ENCODE measurements at places on chromosomes 1 and 21. TPM values are rescaled to one million over a fixed set of nuclear protein-coding genes. Genes with fewer than 3 reads are reported as not detected.

GRCh38 chr1:17233675-17234320 is 15.1 kb upstream of the PADI3 start:
- peak; percentile 100 for DNase-seq

- DNase-seq = peak; percentile 58
Measured at GRCh38 chr1:44677201-44677766, 2.8 kb downstream of the ARMH1 start.

- DNase-seq = no peak
Measured at GRCh38 chr1:40386359-40386723, 12.8 kb downstream of the SMAP2 start.

The KRTAP10-11 gene
- not detected for total RNA-seq

GRCh38 chr1:87766737-87767136 is 438.1 kb downstream of the LMO4 start:
- DNase-seq = no peak

GRCh38 chr1:64019818-64020217 is 183.6 kb upstream of the UBE2U start:
- DNase-seq = peak; percentile 83

DNA sequence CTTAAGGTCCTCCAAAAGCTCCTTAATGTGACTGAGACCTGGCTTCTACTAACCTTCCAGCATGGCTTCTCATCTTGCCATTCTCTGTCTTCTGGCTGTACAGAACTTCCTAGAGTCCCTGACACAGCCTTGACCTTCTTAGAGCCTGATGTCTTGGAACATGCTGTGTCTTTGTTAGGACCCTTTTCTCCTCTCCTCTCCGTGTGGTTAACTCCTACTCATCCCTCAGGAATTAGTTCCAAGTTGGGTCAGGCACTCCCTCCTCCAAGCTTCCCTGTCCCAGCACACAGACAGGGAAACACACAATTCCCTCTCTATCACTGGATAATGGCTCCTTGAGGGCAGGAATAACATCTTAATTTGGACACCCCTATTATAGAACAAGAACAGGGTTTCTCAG is 275.4 kb upstream of the USP24 start:
- peak; percentile 71 for DNase-seq

The LRRC53 gene
- not detected for total RNA-seq

DNA sequence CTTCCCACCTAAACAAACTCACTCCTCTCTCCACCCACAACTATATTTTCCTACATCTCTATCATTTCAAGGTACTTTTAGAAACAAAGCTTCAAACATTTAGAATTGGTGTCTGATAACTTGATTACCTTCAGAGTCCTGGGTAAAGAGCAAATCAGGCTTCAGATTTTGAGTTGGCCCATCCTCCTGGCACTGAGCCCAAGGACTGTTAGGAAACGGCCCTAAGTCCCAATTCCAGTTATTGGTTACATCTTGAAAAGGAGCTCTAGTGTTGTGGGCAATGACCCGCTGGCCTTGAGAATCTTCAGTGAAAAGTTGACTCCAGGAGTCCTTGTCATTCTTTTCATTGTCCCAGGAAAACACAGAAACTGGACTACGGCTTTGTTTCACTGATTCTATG is 15.1 kb downstream of the MTFR1L start:
- DNase-seq = no peak

GRCh38 chr1:6695868-6696267 is 5.7 kb downstream of the DNAJC11 start:
- no peak for DNase-seq

DNA sequence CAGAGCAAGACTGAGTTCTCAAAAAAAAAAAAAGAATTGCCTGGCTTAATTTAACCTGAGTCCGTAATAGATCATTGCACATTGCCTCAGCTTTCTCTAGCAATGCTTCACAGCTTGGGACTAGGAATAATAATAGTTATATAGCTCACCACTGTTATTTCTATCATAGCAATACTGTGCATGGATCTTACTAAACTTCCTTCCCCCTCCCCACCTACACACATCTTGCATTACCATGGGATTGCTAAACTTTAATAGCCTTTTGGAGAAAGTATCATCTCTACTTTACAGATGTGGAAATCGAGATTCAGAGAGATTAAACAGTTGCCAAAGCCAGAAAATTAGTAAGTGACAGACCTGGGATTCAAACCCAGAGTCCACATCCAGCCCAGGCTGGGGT is 99.4 kb downstream of the ATP5PO start:
- no peak for DNase-seq

- no peak for DNase-seq
Measured at GRCh38 chr1:199472018-199472417, 555.5 kb upstream of the NR5A2 start.

The CD5L gene
- total RNA-seq = not detected

DNA sequence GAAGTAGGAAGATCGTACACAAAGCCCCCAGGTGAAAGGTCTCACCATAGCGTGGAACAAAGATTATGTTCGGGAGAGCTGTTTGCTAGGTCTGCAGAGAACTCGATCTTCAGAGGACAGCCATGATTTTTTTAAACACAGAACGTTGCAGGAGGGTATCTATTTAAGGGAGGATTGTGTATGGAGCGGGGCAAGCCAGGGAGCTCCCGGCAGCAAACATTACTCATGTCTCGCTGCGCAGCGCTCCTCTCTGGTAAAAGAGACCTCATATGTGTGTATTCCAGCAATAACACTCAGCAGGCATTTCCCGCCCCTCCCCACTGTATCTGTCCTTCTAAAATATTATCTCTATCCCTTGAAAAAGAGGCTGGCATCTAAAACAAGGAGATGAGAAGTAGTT is 2.7 kb downstream of the GLIS1 start:
- DNase-seq = peak; percentile 52

DNA sequence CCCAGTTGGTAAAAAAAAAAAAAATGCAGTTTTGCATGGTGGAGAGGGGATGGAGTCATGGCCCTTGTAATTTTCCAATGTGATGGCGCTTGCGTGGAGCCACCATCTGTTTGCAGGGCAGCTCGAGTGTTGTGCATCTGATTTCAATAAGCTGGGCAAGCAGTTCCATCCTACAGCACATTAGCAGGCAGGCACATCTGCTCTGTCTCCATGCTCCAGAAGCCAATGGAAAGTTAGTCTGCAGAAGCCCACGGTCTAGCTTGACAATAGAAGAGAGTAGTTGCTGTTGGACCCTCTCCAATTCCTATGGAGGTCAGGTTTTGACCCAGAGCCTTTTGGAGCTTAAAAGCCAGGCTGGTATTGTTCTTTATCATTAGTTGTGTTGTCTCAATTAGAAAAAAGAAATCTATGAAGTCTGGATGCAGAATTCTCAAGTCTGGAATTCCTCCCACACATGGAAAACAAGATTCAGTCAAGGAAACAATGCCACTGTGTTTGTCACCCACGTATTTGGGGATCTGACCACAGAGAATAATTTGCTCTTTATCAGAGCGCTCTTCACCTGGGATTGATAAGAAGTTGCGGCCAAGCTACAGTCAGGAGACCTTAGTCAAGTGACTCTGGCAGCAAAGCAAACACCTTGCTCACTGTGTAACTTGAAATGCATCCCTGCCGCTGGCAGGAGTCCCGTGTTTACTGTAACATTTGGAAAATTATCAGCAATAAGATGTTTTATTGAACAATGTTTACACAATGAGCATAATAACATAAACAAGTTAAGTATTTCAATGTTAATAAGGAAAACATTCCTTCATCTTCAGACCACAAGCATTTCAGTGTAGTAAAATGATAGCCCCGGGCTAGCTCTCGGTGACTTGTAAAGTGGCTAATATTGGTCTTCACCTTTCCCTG is 20.7 kb downstream of the NGF start:
- peak; percentile 82 for DNase-seq

The C1orf87 gene
- not detected for total RNA-seq

The KRTAP11-1 gene
- total RNA-seq = not detected

Measured in M059J (cell line).